ENCODE measurements at places on chromosomes 5 and 9. TPM values are rescaled to one million over a fixed set of nuclear protein-coding genes. Genes with fewer than 3 reads are reported as not detected.

KIAA1958 gene
- 5.7 TPM for polyA plus RNA-seq

SPATA31E1 gene
- not detected for polyA plus RNA-seq

CTNND2 gene
- polyA plus RNA-seq = 0.52 TPM

DNA sequence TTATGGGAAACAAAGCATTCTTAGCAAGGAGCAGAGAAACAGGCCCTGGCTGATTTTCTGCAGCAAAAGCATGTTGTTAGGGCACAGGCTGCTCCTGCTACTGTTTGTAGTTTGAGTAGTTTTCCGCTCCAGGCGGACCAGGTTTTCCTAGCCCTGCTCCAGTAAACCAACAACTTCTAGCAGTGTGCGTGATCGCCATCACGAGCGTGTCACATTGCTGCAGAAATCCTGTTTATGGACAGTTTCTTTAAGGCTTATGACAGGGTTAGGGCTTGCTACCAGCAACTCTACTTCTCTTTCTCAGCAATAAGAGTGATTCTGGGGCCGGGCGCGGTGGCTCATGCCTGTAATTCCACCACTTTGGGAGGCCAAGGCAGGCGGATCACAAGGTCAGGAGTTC lies 803.9 kb upstream of the CDH10 start:
- no peak for DNase-seq

DNA sequence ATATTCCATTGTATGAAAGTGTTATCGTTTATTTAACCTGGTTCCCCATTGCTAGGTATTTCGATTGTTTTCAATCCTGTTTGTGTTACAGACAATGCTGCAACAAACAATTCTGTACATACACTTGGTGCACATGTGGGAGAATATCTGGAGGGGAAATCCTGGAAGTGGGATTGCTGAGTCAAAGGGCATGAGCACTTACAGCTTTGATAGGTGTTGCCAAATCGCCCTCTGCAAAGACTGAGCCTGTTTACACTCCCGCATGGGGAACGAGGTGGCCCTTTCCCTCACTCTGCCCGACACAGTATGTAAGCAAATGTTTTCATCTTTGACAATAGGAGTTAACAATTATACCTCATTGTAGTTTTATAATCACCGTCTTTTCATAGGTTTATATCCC lies 66.2 kb downstream of the PDE6A start:
- no peak for DNase-seq

- DNase-seq = no peak
Measured at GRCh38 chr5:106443746-106444145, 1227.0 kb downstream of the EFNA5 start.

DNA sequence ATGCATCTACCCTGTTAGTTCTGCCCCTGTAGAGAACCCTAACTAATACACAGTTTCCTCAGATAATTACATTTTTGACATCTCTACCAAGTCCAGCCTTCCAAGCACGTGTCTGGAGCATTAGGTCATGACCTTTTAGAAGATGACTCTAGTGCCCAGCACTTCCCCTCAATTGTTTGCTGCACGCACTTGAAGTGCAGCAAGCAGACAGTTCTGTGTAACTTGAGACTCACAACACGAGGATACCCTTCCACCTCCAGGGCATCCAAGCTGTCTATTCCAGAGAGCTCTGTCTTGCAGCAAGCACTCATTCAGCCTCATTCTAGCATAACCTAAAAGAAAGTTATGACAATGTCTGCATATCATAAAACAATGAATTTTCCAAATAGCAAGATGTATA lies 1410.5 kb upstream of the CDH18 start:
- no peak for DNase-seq

- DNase-seq = no peak
Measured at GRCh38 chr5:81023261-81023970, 63.3 kb downstream of the RASGRF2 start.

- no peak for DNase-seq
Measured at GRCh38 chr9:99411068-99411467, 189.0 kb downstream of the SEC61B start.

Data from ovary (tissue), 10 donors.